ENCODE measurements at places on chromosomes 7 and 10.
A peak's percentile ranks its signal among the peaks of the same experiment; 100 is the strongest.

- no peak for DNase-seq
These were observed 44.5 kb upstream of the STK17A start for GRCh38 chr7:43538404-43538771.

- DNase-seq: no peak
These were observed 383.6 kb upstream of the TPK1 start for GRCh38 chr7:145219461-145219860.

DNA sequence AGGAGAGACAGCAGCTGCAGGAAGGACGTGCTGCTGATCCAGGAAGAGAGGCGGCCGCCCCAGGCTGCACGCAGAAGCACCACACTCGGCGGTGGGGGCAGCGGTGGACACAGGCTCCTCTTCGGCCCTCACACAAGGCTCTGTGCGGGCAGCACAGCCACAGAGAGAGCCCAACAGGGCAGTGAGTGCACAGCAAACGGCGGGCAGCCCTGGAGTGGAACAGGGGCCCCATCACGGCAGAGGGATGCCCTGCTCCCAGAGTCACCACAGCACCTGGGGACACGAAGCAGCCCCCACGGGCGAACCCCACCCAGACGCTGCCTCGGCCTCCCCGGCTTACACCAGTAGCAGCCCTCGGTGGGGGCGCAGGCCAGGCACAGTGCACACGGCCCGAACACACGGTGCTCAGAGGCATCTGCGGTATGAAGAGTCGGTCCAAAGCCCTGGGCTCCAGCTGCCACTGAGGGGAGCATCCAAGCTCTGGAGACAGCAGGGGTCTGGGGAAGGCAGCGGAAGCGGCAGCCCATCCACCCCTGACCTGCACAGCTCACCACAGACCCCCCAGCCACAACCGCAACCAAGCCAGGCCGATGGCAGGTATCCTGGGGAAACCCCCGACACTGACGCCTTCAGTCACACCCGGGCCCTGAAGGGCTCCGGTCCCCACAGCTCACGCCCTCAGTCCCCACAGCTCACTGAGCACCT lies 16.8 kb downstream of the NUDT1 start:
- DNase-seq: no peak

- no peak for DNase-seq
These were observed 69.3 kb downstream of the DLG5 start for GRCh38 chr10:77857272-77857671.

DNA sequence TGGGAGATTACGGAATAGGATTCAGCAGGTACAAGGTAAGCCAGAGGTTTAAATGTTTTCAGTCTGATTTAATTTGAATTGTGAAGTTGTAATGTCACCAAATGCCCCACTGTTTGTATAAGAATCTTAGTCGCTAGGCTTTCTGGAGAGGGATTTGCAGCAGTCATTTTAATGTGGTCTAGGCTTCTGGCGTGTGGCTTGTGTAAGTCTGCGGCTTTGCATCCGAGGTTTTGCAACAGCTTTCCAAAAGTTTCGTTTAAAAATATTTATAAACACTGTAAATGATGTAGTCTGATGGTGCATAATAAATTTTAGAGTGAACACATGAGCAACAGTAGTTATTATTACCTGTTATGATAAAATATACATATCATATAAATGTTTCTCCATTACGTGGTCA lies 26.1 kb upstream of the BHLHA15 start:
- no peak for DNase-seq

GRCh38 chr10:106548832-106549231 lies 615.7 kb downstream of the SORCS1 start:
- DNase-seq: no peak

DNA sequence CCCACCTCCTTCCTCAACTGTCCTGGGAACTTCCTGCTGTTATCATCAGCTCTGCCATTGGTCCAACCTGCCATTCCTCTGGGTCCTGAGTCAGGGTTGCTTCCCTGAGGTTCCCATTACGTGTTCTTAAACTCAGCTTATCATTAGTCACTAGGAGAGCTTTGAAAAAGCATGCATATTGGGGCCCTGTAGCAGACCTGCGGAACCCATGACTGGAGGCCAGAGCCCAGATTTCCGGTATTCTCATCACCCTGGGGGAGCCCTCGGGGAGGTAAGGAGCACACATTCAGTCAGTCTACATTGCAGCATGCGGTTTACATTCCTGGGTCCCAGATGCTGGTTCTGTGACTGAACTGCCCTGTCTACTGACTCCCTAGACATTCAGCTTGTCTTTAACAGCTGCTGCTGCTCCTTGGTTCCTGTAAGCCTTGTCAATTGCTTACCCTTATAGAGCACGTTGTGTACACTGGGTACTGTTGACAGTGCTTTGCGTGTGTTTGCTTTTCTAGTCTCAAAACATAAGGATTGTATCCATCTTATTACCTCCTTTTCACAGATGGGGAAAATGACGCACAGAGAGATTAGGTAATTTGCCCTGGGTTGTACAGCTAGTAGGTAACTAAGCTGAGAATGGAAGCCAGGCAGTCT lies 12.8 kb downstream of the CDHR3 start:
- peak; percentile 83 for DNase-seq

DNA sequence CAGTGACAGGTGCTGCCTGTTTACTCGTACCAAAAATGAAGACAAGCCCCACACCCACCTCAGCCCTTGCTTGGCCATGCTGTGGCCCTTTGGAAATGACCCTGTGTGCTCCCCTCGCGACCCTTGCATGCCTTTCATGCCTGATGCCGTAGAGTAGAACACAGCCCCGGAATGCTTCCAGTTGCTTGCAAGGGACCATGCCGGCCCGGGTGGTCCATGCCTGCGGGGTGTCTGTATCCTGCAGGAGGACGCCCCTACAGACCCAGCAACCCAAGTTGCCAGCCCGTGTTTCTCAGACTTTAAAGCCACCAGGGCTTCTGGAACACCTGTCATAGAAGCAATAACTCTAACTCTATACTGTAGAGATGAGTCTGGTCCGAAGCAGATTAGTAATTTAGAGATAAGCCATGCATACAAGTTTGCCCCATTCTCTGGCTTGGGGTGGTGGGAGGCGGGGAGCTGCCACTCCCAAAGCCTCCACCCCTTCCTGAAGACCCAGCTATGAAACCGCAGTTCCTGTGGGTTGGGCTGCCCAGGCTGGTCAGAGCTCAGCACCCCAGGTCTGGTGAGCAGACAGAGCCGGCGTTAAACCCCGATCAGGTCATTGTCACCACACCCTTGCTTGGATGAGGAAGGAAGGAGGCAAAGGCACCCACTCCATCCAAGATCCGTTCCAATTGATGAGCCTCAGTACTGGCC lies 143.5 kb downstream of the ADCY1 start:
- no peak for DNase-seq

- no peak for DNase-seq
These were observed 136.9 kb upstream of the FZD1 start for GRCh38 chr7:91127325-91127724.

DNA sequence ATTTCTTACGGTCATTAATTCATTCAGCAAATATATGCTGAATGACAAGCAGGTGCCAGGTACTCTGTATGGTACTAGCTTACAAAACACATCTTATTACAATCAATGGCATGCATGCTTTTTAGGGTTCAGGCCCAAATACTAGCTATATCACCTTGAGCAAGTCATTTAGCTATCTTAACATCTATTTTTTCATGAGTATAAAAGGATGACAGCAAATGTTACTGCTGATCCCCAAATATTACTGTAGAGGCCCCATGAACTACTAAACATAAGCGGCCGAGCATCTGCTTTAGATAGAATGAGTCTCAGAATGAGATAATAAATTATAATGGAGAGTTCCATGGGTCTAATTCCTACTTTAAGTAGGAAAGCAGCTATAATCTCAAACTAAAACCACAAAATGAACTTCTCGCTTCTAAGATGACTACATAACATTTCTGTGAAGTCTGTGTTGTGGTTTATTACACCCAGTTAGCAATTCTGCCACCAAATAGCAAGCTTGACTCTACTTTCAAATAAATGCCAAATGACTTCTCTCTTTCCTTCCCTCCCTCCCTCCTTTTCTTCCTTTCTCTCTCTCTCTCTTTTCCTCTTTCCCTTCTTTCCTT lies 113.7 kb upstream of the LRRN3 start:
- DNase-seq: peak; percentile 13

DNA sequence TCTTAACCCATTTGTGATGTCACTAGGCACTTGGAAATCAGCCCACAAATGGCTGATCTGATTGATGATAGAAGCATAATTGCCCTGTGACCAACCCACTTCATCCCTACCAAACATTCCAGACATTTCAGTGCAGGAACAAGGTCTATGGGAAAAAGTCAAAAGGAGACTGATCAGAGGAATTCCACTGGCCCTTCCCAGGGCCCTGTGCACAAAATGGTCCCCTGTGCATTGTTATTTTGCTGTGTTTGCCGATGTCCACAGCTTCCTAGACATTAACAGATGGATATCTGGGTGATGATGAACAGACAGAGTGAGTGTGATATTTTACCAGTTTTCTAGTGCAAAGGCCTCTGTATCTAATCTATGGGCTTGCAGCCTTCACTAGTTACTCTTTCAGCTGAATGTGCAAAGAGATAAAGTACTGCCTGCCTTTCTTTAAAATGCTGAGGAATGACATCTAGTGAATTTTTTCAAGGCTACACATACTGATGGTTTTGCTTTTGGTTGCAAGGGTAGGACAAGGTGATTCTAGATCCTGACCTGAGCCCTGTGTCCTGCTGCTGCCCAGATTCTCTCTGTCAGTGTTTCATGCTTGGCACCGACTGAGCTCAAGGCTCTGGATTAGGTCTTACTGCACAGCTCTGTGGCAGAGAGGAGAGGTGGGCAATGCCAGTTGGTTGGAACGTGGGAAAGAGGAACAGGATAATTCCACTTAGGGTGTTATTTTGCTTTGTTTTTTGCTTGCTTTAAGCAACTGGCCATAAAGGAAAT lies 55.4 kb downstream of the CALD1 start:
- peak; percentile 83 for DNase-seq

- no peak for DNase-seq
These were observed 6.1 kb upstream of the PLEKHS1 start for GRCh38 chr10:113745374-113745773.

DNA sequence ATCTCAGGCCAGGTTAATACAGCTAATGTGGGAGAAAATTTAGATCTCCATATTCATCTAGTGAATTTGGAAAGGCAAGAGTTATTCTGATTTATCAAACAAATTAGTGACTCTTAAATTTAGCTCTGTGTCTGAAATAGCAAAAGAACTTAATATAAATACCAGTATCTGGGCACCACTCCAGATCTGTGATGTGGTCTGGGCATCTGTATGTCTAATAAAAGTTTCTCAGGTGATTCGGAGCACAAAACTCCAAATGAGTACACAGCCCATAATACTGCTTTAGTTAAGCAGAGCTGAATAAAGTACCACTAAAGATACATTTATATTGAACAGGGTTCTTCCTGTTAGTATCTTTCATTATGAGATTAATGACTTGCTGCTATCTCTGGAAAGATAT lies 261.4 kb downstream of the BAMBI start:
- DNase-seq: peak; percentile 31

DNA sequence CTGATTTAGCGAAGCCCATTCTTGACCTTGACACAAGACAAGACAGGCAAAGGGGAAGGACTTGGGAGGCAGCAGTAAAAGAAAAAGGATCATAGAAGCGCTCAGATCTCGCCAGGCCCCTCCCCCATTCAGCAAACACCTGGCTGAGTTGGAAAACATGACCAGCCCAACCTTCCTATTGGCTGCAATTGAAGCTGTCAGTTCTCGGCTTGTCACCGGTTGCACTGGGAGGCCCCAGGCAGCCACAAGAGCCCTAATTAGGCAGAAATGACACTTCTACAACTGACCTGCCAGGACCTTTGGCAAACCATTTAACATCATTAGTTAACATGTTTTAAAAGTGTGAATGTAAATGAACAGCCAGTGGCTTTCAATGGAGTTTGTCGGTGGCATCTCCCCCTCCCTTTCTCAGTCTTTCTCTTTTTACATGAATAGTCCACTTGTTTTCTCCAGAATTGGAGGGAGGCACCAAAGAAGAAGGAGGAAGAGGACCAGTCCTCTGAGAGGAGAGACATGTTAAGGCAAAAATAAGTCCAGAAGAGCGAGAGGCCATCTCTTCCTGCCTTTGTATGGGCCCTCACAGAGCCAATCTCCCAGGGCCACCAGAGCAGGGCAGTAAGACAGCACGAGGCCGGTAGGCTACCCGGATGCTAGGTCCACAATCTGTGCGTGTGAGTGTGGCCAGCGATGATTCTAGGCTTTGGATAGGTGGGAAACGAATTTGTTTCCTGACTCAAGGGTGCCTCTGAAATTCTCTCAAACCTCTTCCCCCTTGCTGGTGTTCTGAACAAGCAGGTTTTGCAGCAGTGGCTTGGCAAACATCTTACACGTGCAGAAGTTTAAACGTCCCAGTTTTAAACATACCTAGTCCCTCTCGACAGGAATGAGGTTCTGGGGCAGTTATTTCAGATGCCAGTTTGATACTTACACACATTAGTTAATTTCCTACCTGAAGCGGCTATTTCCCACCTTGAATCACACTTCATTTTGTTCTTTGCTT lies 15.0 kb upstream of the ENO4 start:
- no peak for DNase-seq

DNA sequence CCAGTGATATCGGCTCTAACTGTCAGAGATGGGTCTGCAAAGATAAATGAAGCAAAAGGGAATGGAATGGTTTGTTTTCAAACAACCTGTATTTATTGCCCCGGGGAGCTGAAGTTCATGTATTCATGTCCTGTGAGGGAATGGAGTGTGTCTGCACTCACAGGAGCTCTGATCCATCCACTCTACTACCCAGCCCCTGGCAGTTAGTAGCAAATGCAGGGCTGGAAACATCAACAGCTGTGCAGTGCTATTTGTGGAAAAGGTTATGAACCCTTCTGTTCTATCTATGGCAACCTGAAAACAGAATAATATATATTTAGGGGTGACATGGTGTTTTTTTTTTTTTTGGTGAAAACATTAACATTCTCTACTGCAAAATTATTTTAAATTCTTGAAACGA lies 9.8 kb downstream of the AGR2 start:
- DNase-seq: no peak

GRCh38 chr10:88999625-89000024 lies 9.0 kb downstream of the FAS start:
- no peak for DNase-seq

- no peak for DNase-seq
These were observed 78.5 kb downstream of the GRID1 start for GRCh38 chr10:86287966-86288579.

DNA sequence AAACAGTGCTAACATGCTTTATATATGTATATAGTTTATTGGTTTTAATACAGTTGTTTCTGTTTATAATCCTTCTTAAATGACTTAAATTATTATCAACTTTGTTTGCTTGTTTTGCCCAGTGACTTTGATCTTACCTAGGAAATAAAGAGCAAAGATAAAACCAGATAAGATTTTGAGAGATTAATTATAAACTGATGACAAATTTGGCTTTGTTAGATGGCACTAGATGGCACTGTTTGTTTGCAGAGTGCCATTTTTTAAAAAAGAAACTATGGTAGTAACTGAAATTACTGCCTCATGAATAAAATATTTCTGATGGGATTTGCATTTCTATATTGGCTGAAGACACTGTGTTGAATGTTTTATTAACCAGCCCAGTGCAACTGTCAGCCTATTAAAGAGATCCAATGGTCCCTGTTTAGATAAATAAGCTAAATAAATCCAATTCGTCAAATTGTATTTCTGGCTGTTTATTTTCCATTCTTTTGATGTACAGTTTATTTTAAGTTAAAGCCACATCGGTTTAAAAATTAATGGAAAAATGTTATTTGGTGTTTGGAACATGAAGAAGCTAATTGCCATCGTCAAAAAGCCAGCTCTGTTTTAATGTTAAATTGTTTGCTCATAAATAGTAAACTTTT lies 28.7 kb downstream of the VTI1A start:
- DNase-seq: peak; percentile 47

GRCh38 chr10:132615341-132616169 lies 78.0 kb downstream of the INPP5A start:
- DNase-seq: no peak

- no peak for DNase-seq
These were observed 64.3 kb upstream of the RET start for GRCh38 chr10:43012578-43012977.
